Activated CD4-positive, alpha-beta memory T cell treated with anti-CD3 and anti-CD28 coated beads, Interleukin-2, amount 10 ng/mL, durations not matched to agents 7 days and 5 days (primary cell): ENCODE measurements at places on chromosomes 2 and 18. TPM values are rescaled to one million over a fixed set of nuclear protein-coding genes. Genes with fewer than 3 reads are reported as not detected.

DNA sequence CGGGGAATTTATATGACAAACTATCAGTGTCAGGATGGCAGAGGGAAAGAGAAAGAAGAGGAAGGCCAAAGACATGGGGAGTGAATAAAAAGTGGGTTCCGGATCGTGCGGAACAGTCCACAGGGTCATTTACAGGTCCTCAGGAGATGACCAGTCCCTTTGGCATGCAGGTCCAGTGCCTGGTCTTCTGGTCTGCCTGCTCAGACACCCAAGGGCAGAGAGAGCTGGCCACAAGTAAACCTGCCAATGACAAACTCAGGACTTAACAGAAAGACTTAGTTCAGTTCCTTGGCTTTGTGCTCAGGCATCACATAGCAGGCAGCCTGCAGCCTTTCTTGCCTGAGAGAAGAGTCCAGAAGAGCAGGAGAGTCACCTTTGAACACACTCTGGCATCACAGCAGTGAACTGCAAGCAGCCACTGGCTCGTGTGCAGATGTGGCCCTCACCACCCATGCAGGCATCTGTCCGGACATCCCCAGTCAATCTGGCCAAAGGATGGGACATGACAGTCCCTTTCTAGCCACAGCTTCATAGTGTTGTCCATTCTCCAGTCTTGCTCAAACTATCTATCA is 14.0 kb downstream of the TMEM127 start:
- DNase-seq = no peak

- no peak for DNase-seq
These were observed 290.0 kb downstream of the PDE11A start for GRCh38 chr2:177782613-177783012.

- DNase-seq = no peak
These were observed 20.1 kb upstream of the PPP3R1 start for GRCh38 chr2:68272246-68272994.

- DNase-seq = no peak
These were observed 70.3 kb downstream of the SCN1A start for GRCh38 chr2:166057370-166058164.

DNA sequence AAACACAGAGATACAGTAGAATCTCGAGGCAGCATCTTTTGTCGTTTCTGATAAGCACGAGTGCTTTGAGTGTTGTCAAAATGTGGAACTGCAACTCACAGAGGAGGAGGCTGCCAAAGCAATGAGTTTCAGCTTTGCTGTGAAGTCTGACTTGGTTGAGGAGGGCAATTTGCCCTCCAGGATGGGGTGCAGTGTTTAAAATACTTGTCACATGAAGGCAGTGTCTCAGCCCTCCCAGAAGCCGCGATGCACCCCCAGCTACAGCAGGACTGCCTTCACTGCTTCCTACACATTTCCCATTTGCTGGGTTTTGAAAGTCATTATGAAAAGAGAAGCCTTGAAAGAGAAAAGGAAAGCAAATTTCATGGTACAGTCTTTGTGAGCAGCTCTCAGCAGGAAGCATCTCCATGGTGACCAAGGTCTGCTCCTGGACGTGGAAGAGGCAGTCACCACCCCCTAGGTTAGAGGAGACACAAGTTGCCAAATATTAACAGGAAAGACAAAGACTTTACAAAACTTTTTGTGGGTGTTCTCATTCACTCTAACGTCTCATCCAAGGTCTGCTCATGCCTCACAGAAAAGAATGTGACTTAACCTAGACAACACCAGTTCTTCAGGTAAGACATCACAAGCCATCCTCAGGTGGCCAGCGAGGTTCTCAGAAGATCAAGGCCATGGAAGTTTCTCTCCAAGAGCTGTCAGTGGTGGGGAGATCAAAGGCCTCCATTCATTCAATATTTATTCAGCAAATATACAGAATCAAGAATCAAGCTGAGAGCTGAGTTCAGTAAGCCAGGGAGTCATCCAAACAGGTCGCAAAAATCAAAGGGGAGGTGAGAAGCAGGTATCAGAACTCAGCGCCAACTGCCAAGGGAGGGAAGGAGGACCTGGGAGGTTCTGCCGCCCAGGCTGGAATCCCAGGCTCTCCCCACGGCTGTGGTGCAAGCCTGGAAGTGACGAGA is 476.0 kb downstream of the EIPR1 start:
- no peak for DNase-seq

- no peak for DNase-seq
These were observed 357.1 kb downstream of the CPS1 start for GRCh38 chr2:210913461-210913860.

- DNase-seq = no peak
These were observed 481.3 kb downstream of the PIK3C3 start for GRCh38 chr18:42436222-42436765.

GRCh38 chr2:165874445-165875039 is 79.0 kb downstream of the TTC21B start:
- DNase-seq = no peak

DNA sequence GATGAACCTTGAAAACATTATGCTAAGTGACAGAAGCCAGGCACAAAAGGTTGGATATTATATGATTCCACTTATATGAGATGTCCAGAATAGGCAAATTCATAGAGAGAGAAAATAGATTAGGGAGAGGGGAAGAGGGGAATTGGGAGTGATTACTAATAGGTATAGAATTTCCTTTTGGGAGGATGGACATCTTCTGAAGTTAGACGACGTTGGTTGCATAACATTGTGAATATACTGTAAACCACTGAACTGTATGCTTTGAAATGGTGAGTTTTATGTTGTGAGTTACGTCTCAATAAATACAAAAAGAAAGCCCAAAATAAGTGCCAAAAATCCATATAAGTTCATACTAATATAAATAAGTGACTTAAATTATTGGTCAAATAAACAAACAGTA is 18.6 kb upstream of the CYP26B1 start:
- DNase-seq = no peak

DNA sequence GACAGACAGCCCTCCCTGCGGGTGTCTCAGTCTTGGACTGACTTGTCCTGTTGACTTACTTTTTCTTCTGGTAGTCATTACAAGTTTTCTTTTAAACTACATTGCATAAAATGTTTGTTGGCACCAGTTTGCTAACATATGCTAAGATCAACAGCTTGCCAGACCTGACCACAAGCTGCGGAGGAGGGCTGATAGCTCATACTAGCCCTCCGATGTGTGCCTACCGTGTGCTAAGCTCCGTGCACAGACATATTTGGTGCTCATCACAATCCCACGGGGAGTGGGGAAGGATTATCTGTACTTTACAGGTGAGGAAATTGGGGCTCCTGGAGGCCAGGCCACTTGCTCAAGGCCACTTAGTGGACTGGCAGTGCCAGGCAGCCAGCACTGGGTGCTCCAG is 72.8 kb upstream of the YPEL5 start:
- no peak for DNase-seq

DNA sequence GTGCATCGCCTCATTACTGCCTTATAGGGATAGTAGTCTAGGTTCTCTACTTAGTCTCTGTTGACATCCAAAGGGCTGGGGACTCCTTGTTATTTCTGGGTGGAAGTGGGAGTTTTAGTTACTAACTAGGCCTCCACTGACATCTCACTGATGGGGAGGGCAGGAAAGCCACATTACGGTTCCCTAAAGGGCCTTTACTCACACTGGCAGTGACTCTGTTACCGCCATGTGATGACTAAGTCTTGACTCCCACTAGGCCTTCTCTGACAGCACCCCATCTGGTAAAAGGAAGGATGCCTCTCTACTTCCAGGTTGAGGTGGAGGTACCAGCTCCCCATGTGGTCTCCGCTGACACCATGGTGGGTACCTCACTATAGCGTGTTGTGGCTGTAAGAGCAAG is 14.0 kb upstream of the BCL2L11 start:
- no peak for DNase-seq

DNA sequence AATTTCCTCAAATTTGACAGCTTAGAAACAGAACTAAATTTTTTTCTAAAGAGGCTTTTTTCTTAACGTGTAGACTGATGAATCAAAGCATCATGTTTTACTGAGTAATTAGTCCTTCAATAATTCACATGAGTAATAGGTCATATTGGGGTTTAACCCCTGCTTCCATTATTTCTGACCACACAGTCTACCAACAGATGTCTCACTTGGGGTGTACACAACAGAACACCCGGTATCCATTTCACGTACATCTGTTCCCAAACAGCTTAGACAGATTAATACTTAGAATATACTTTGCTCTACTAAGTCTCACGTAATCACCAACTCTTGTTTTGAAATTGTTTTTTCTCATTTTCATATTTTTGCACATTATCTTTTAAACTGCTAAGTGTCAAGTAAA is 14.8 kb downstream of the CERKL start:
- DNase-seq = no peak

SERPINB7 gene
- total RNA-seq = not detected

TBR1 gene
- not detected for total RNA-seq

ADAM23 gene
- 0.85 TPM for total RNA-seq

LRRC30 gene
- not detected for total RNA-seq

TNFRSF11A gene
- 30.0 TPM for total RNA-seq

C2orf66 gene
- 0.33 TPM for total RNA-seq

CACNB4 gene
- 0.30 TPM for total RNA-seq

CXXC1 gene
- 133 TPM for total RNA-seq
